ENCODE measurements at places on chromosomes 1 and 21.

DNA sequence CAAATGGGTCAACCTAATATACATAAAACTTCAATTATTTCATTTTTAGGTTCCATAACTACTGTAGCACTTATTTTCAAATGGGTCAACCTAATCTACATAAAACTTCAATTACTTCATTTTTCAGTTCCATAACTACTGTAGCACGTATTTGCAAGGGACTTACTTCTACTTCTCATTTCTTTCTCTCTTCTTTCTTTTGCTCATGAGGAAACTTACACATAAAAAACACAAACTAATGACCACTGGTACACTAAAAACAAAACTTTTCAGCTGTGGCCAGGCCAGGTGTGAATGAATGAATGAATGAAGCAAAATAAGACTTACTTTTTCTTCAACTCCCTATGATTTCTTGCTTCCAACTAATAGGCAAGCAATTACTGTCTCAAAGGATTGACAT is 11.7 kb downstream of the SYDE2 start:
- DNase-seq = no peak

DNA sequence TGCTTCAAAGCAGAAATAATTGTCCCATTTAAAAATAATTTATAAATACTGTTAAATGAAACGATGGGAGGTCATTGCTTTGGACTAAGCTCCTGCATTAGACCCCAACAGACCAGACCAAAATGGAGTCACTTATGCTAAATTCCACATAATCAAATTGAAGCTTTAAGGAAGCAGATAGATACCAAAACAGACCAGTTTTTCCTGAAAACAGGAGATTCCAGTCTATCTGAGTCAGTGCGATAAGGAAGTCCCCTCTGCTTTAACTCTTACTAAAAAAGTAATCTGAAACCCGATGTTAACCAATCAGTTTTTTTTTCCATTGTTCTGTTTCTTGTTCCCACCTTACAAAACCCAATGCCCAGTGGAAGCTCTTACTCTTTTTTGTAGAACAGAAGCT is 16.2 kb upstream of the DNASE2B start:
- DNase-seq = peak; percentile 64

GRCh38 chr1:6805004-6805416 is 19.8 kb downstream of the CAMTA1 start:
- peak; percentile 52 for DNase-seq

GRCh38 chr1:56992318-56993125 is 26.7 kb upstream of the C8B start:
- DNase-seq = no peak

DNA sequence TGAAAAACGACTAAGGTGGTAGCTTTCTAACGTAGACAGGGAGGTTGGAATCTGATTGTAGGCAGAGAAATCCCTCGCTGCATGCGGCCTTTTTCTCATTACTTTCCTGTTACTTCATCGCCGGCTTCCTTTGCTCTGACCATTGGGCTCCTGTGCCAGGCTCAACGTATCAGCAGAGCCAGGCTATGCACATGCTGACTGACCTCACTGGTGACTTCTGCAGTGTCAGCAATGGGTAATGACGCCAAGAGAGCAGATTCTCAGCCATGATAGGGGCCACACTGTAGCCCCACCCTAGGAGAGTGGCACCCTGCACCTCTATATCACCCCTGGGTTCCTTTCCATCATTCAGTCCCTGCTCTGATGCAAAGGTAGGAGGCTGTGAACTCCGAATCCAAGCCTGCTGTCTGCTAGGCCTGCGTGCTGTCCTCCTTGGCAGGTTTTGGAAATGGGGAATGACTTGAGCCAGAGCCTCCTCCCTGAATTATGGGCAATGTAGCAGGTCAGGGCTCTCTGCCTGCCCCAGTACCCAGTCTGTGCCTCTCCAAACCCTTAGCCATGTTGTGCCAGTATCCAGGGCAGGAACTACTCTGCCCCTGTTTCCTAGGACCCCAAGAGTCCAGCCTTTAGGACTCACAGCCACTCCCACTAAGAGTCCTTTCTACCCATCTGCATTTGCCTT is 11.4 kb downstream of the PPFIA4 start:
- no peak for DNase-seq

- no peak for DNase-seq
Observed at GRCh38 chr1:12754738-12755137, 8.7 kb downstream of the CFAP107 start.

GRCh38 chr1:43199093-43199726 is 27.1 kb downstream of the CFAP57 start:
- no peak for DNase-seq

DNA sequence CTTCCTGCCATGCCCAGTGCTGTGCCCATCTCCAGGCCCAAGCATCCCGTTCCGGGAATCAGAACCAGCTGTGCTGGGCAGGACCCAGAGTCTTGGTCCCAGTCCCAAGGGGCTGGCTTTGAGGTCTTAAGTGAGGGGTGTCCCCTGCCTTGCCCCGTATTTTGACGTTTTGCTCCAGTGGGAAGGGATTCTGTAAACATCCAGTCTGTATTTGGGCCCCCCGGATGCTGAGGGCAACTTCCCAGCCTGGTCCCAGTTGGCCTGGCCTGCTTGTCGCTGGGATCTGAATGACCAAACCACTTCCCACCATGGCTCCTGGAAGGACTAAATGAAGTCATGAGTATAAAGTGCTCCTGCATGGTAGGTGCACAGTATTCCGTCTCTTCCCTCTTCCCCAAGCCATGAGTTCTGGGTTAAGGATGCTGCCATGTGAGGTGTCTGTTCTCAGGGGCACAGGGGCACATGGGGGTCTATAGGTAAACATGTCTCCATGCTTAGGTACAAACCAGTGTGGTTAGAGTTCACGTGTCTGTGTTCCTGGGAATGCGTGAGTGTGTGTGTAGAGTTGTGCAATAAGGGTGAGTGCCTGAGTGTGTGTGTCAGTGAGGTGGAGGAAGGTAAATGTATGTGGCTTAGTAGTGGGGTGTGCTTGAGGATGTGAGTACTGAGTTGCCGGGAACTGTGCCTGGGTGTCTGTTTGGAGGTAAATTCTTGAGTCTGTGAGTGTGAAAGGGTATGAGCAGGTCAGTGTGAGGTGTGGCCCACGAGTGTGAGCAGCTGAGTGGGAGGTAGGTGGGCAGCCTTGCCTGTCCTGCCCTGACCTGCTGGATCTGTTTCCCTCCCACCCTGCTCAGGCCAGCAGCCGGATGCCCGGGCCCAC is 1.5 kb downstream of the B4GALT2 start:
- peak; percentile 18 for DNase-seq

DNA sequence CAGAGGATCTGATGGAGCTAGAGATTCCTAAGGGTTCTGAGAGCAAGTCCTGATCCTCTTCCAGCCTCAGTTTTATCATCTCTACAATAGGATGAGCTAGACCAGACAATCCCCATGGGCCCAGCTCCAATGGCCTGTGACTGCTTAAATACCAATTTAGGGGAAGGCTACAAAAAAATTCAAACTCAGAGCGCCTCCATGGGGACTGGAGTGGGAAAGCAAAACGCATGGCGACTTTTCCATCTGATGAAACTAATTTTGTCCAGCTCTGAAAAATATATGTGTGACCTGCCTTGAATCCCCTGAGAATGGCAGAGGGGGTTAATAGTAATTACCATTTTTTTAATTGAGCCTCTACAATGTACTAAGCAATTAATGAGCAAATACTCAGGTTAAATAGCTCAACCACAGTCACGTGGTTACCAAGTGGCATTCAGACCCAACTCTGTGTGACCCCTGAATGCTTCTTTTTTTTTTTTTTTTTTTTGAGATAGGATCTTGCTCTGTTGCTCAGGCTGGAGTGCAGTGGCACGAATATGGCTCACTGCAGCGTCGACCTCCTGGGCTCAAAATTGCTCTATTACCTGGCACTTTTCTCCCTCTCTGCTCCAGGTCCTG is 8.4 kb downstream of the EXTL1 start:
- DNase-seq = no peak

- DNase-seq = no peak
Observed at GRCh38 chr1:174965362-174966007, 34.3 kb upstream of the CACYBP start.

GRCh38 chr1:186474208-186474607 is 13.3 kb upstream of the PDC start:
- no peak for DNase-seq

DNA sequence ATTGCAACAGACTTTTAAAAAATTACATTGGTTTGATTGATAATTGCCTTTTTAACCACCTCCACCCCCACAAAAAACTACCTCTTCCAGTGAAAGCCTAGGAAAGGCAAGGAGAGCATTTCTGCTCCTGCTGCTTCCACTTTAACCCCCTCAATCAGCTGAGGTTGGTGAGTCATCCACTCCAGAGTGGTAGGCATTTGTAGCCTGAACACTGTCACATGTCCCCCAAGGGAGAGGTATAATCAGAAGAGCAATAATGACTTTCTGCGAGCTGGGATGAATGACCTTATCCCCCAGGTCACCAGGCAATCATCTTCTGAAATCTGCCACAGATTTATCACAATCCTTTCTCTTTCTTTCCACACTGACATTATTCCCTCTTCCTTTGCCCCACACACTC is 126.6 kb upstream of the CAMK1G start:
- peak; percentile 60 for DNase-seq

GRCh38 chr1:149888247-149888998 is 10.9 kb upstream of the BOLA1 start:
- no peak for DNase-seq

DNA sequence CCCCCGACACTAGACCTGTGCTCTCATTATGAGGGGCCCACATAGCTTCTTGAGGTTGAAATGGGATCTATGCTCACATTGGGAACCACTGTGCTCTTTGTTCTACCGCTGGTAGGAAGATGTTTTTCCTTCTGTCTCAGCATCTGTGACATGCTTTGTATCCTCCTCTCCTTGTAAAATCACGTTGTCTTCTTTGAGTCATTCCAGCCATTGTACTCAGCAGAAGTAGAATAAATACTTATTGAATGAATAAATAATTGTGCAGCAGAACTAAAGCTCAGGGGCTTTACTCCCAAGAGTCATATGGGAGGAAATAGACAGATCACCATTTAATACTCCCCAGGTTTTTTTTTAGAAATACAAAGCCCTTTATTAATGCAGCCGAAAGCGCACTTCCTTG is 66.3 kb upstream of the EDEM3 start:
- no peak for DNase-seq

DNA sequence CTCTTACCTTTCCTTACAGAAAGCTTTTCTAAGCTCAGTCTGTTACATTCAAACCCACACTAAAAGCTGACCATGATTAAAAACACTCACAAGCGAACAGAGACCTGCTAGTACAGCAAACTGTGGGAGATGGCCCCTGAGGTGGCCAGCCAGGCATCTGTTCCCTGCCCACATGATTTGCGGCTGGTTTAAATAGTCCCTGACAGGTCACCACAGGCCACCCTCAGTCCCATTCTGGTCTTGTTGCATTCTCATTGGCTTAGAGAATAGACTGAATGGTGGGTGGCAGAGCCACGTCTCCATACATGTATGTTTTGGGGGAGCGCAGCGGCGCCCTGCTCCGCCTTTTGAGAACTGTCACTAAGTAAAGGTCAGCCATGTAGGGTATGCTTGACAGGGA is 2.3 kb upstream of the ACTA1 start:
- DNase-seq = no peak

- no peak for DNase-seq
Observed at GRCh38 chr1:100799548-100799947, 80.0 kb downstream of the VCAM1 start.

GRCh38 chr1:2645143-2645542 is 12.3 kb upstream of the MMEL1 start:
- DNase-seq = no peak

GRCh38 chr21:44612669-44613229 is 870 bp downstream of the KRTAP10-8 start:
- no peak for DNase-seq

DNA sequence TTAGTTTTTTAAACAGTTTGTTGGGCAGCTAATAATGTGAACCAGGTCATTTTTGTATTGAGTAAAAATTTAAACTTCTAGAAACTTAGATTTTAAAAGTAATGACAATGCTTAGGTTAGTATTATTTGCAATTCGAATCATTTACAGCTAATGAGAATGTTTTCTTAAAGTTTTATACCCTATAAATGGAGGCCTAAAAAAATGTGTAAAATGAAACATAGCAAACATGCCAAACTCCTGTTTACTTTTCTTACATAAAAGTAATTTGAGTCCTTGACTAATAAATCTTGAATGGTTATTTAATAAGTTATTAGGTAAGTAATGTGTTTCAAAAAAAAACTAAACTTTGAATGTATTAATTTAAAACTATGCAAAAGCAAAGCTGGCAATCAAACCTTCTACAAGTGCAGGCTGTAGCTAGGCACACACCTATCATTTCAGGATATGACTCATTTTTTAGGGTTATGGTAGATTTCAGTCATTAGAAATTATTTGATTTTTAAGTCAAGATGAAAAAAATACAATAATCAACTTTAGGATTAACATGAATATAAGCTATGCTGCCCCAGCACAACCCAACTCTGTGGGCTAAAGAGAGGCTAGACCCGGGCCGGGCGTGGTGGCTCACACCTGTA is 41.5 kb downstream of the CLSTN1 start:
- DNase-seq = no peak

DNA sequence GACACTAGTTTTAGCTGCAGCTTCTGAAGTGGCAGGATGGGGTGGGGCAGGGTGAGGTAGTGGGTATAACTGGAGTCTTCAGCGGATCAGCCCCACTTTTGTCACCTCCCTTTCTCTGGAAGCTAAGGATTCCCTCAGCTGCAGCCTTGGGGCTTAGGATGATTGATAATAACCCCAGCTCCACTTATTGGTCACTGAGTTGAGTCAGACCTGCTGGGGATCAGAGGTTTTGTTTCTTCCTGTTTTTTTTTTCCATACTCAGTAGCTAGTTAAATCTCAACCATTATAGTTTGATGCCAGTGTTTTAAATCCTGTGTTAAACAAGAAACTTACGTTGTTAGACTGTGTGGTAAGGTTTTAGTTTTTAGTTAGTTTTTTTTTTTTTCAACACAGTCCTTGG is 57.2 kb downstream of the LAMC1 start:
- peak; percentile 52 for DNase-seq

DNA sequence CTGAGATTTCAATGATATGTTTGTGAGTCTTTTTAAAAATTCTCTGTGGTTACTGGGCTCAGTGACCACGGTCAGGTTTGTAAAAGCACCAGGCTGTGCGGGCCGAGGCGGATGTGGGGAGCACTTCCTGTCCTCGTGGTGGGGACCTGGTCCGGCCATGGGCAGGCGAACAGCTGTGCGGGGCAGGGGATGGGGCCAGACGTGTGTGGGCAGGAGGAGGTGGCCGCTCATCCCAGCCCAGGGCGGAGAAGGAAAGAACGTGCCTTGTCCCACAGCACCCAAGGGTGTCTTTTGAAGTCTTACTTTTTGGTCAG is 5.2 kb upstream of the OXCT2 start:
- DNase-seq = peak; percentile 33

All from HT1080 (cell line).